ENCODE measurements at places on chromosomes 7 and 10.

GRCh38 chr10:129740532-129741279 lies 223.4 kb downstream of the EBF3 start:
- no peak for DNase-seq

DNA sequence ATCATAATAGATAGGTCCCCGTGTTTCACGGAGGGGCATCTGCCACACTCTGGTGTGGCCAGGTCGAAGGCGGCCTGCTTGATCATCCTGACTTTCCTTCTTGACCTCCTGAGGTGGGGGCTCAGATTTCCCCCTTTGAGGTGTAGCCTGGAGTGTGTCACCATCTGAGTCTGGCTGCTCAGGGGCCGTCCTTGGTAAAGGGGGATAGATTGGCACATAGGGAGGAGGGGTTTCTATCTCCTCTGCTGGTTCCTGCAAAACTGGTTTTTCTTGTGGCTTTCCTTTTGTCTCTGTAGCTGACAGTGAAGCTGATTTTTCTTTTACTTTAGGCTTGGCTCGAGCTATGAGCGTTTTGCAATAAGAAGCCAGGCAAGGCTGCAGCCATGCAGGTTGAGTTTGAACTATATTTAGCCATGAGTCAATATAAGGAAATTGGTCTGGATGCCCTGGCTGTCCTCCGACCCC lies 7.1 kb upstream of the ZNF117 start:
- no peak for DNase-seq

DNA sequence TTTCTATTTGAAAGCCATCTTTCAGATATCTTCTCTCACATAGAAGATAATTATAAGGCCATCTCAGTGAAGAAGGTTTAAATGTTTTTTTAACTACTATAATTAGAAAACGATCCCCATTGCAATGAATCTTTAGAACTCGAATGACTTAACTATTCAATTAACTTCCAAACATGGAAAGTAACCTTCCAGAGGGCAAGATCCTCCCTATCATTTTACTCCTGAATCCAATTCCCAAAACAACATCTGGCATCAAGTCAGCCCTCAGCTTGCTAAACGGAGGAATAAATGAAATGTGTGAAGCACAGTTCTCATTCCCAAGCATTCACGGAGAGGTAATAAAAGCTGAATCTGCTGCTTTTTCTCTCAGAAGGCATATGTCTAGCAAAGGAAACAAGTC lies 293.4 kb downstream of the PLXDC2 start:
- no peak for DNase-seq

DNA sequence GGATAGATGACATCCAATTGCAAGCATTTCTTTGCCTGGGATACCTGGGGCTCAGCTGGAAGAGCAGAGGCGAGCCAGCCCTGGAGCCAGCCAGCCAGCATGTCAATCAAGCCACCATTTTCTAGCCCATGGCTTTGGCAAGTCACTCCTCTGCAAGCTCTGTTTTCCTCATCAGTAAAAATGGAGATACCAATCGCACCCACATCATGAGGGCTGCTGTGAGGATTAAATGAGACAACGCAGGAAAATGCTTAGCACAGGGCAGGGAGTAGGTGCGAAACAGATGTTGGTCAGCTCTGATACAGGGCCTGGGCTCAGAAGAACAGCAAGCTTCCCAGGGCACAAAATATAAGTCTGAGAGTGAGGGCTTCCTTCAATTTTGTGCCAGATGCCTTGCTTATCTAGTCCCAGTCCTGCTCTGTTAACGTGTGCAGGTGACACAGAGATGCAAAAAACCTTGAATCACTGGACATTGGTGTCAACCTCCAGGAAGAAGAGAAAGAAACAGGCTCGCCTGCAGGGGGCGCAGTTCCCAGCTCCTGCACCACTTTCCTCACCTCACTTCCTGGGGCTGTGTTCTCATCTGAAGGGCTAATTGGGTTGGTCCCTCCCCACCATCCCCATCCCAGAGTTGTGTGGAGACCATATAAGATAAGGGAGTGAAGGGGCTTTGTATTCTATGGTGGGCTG lies 72.8 kb upstream of the CACUL1 start:
- DNase-seq, result no peak

- no peak for DNase-seq
Observed at GRCh38 chr10:124026589-124026939, 66.8 kb downstream of the CHST15 start.

- DNase-seq, result no peak
Observed at GRCh38 chr7:103711413-103711812, 265.4 kb upstream of the SLC26A5 start.

GRCh38 chr10:79025199-79025832 lies 43.5 kb upstream of the ZMIZ1 start:
- no peak for DNase-seq

DNA sequence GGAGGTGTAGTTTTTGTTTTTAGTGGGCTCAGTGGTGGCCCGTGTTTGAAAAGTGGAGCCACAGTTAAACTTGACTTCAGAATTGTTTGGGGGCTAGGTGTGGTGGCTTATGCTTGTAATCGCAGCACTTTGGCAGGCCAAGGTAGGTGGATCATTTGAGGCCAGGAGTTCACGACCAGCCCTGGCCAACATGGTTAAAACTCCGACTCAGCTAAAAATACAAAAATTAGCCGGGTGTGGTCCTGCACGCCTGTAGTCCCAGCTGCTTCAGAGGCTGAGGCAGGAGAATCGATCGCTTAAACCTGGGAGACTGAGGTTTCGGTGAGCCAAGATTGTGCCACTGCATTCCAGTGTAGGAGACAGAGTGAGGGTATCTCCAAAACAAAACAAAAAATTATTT lies 1.8 kb downstream of the CCT6A start:
- no peak for DNase-seq

GRCh38 chr10:75367021-75367487 lies 34.5 kb downstream of the ZNF503 start:
- DNase-seq, result no peak

- no peak for DNase-seq
Observed at GRCh38 chr10:1644191-1644711, 93.1 kb downstream of the ADARB2 start.

DNA sequence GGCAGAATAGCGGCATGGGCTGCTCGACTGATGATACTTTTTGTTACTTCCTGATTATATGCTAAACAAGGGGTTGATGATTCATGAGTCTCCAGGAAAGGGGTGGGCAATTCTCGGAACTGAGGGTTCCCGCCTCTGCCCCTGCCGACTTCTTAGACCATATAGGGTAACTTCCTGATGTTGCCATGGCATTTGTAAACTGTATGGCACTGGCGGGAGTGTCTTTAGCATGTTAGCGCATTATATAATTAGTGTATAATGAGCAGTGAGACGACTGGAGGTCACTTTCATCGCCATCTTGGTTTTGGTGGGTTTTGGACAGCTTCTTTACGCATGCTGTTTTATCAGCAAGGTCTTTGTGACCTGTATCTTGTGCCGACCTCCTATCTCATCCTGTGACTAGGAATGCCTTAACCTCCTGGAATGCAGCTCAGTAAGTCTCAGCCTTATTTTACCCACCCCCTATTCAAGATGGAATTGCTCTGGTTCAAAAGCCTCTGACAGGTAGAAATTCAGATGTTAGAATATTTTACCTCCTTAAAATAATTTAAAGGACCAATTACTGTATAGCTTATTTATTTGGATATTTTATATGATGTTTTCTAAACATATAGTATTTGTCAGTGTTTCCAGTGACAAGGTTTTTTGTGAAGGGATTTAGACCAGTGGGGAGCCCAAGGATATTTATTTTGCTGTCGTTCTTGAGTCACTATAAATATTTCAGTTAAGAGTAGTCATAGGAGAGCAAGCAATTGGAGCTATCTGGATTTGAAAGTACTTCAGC lies 90.1 kb upstream of the PIK3CG start:
- DNase-seq, result no peak

DNA sequence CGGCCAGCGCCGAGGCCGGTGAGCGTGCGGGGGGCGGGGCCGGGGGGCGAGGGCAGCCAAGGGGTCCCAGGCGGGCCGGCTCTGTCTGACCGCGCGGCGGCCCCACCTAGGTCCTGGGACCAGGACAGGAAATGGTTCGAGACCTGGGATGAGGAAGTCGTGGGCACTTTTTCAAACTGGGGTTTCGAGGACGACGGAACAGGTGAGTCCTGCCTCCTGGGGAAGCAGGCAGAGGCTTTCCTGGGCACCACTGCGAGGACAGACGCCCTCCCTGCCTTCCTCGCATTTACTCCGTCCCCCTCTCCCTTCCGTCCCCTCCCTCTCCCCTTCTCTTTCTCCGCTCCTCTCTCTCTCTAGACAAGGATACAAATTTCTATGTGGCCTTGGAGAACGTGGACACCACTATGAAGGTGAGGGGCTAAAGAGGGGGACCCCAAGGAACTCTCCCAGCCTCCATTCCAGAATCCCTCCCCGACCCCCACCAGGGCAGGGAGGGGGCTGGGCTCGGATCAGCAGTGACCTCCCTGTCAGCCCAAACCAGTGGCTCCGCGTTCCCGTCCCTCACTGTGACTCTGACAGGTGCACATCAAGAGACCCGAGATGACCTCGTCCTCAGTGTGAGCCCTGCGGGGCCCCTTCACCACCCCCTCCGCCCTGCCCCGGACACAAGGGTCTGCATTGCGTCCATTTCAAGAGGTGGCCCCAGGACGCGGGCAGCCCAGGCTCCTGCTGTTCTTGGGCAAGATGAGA lies 2.6 kb upstream of the MUC12 start:
- no peak for DNase-seq

DNA sequence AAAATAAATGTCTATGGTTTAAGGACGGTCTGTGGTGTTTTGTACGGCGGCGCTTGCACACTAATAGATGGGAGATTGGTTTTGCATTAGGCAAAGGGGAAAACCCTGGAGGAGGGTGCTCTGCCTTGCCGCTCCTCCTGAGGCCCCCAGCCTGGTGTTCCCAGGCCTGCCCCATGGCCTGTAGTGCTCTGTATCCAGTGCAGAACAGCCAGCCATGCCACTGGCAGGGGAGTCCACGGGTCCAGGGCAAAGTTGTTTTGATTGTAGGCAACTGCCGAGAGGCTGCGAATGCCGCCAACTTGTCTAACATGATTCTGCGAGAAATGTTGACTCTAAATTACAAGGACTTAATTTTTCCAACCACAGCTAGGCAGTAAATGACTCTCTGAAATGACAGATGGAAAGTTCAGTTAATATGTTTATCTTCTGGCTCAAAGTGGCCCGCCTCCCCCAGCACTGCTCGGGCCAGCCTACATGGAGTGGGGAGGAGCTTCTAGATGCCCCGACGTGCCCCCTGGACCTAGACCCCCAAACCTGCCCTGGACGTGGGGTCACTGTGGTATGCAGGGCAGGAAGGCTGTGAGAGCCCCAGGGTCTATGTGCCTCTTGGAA lies 104.6 kb upstream of the GDF10 start:
- no peak for DNase-seq

GRCh38 chr10:34187201-34187600 lies 627.9 kb downstream of the PARD3 start:
- no peak for DNase-seq

- no peak for DNase-seq
Observed at GRCh38 chr10:131975796-131976195, 5.9 kb downstream of the BNIP3 start.

DNA sequence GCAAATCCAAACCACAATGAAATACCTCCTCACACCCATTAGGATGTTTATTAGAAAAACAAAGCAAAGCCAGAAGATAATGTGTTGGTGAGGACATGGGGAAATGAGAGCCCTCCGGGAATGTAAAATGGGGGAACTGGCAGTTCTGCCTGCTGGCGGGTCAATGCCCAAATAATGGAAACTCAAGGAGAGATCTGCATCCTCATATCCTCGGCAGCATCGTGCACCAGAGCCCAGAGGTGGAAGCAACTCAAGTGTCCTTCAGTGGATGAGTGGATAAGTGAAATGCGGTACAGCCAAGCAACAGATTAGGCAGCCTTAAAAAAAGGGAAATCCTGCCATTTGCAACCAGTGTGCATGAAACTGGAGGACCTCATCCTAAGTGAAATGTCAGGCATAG lies 325.2 kb downstream of the WDR37 start:
- no peak for DNase-seq

GRCh38 chr7:149716932-149717307 lies 56.5 kb downstream of the ZNF467 start:
- no peak for DNase-seq

GRCh38 chr7:97016381-97017191 lies 8.0 kb downstream of the DLX5 start:
- no peak for DNase-seq

DNA sequence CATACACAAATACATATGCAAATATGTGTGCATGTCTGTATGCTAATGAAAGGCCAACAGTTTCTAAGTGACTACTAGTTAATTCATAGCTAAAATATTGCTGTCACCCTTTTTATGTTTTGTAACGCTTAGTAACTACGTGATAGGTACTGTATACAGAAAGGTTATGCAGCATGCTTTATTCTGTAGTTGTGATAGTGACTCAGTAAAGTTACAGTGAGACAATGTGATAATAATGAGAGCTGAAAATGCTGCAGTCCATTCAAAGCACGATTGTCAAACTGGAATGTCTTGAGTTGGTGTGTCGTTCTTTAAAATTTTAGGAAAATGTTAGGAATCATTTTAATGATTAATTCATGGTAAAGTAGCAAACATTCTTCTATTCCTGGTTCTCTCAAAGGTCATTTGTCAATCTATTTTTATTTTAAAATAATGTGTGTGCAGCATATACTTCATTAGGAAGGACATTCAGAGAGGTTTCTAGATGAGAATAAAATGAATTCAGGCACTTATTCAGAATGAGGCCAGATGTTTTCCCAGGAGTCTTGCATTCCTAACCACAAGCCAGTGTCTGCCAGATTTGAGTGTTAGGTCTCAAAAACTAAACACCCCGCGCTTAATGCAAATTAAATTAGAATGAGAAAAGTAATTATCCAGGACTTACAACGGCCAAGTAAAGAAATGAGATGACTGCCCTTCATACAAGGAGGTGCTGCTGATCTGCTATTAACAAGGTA lies 408.8 kb upstream of the FZD8 start:
- DNase-seq, result no peak

- DNase-seq, result no peak
Observed at GRCh38 chr10:5434017-5434753, 21.8 kb downstream of the NET1 start.

GRCh38 chr10:28624351-28624750 lies 53.0 kb upstream of the BAMBI start:
- no peak for DNase-seq
